Aorta (tissue), 5 donors: ENCODE measurements at places on chromosomes 6 and 20. TPM values are rescaled to one million over a fixed set of nuclear protein-coding genes. Genes with fewer than 3 reads are reported as not detected.

DNA sequence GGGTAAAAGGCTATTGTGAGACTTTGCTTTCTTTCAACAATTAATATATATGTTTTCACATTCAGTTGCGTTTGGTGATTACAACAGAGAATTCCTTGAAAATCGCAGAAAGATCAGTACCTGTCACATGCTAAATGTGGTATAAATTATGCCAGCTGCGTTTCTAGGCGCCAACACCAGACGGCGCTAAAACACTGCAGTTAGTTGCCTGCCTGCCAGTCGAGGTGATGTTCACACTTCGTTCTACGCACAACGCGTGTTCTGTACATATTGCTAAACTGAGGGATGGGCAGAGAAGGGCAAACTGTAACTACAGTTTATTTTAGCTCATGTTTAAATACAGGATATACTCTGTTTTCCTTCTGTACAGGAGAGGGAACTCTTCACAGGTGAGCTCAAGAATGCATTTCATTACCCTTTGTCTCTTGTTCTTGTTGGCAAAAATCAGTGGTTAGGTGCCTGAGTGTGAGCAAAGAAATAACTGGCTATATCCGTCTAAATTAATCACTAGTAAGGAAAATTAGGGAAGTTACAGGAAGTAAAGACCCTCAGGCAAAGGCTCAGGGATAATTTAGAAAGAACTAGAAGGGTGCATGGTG, 100.1 kb upstream of the RGS17 start:
- peak; percentile 58 for DNase-seq
- H3K4me3 ChIP-seq, result no peak overlapping the region

DNA sequence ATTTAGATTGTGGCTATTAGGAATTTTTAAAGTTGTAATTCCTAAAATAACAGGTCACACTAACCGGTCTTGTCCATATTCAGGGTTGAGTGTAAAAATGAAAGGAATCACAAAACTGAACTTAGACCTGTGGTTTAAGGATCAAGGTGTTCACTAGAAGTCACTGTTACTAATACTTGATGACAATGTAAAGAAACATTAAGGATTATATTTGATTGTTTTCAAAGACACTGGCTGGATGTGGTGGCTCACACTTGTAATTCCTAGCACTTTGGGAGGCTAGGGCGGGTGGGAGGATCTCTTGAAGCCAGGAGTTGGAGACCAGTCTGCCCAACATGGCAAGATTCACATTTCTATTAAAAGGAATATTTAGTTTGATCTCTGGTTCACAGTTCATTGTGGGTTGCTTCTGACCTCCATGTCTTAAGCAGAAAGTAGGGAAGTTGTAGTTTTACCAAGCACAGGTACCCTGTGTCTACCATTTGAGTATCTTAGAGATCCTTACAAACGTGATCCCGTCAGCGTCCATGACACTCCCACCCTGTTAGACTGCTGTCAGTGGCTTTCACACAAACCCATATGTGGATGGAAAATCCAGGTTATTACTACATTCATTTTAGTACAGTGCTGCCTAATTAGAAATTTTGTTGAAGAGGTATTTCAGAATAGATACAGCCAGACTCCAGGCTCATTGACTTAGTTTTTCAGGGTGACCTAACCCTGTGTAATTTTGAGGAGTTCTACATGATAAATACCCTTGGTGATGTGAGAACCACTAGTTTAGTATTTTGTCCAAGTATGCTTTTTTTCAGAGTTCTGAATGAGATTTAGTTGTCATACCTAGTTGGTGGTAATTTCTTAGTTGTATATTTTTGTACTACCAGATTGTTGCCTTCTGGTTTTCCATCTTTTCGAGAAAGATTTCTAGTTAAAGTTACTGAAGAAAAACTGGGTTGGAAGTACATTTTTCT, 10.2 kb downstream of the SRSF3 start:
- peaks cover 7% of the 10 kb centered on the region for H3K36me3 ChIP-seq
- peaks cover 12% of the 10 kb centered on the region for H3K4me1 ChIP-seq
- H3K4me3 ChIP-seq, result no peak overlapping the region
- no peak for DNase-seq
- no peaks in the 10 kb centered on the region for H3K27me3 ChIP-seq

- H3K4me1 ChIP-seq, result no peaks in the 10 kb centered on the region
- H3K36me3 ChIP-seq, result no peaks in the 10 kb centered on the region
- H3K4me3 ChIP-seq, result no peak overlapping the region
Measured at GRCh38 chr6:111823831-111824607, 49.2 kb downstream of the FYN start.

- DNase-seq, result no peak
- no peak overlapping the region for H3K27ac ChIP-seq
- no peaks in the 10 kb centered on the region for H3K27me3 ChIP-seq
Measured at GRCh38 chr20:56111961-56112730, 106.8 kb upstream of the CBLN4 start.

DNA sequence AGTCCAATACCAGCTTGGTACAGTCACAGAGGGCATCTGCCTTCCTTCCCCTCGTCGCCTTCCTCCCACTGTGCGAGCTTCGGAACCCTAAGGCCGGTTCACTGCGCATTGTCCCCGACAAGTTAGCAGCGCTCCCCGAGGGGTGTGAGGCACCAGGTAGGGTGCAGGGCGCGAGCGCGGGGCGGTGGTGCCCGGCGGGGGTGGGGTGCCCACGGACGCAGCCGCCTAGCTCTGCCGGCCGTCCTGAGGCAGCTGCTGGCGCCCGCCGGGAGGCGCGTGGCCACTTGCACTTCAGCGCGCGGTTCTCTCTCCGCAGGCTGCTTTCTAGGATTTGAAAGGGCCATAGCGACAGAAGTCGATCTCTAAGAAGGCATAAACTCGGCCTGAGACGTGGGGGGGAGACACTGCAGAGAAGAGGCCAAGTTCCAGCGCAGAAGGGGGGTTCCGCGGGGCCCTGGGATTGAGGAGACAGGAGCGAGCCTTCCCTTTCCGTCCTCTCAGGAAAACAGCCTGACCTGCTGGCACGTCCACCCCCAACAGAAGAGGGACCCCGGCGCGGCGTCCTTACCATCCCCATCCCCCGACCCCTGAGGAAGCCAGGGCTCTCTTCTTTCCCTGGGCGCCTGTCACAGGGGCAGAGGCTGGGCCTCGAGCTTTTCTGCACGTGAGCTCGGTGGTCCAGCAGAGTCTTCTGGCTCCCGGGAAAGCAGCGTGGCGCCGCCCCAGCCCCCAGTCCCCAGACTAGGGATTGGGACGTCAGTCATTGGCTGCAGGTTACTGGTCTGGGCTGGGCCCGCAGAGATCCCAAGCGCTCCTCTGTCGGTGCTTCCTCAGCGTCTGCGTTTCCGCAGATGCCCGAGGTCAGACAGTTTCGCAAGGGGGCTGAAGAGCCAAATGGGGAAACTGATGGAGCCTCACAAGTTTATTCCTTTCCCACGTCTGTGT, 15.6 kb upstream of the PRDM13 start:
- H3K27ac ChIP-seq, result no peak overlapping the region
- H3K4me3 ChIP-seq, result no peak overlapping the region
- no peaks in the 10 kb centered on the region for H3K36me3 ChIP-seq

DNA sequence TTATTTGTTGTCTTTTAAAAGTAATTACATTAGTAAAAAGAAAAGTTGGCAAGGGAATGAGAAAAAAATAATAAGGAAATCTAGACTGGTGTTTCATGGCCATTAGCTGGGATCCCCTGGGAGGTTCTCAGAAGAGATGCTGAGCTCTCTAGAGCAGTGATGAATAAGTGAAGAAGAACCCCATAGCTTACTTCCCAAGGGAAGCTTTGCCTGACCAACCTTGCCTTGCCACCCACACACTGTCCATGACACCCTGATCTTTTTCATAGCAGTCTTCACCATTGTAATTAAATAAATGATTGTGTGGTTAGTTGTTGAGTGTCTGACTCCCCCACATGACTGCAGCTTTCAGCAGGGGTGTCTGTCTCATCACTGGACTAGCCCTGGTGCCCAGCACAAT, 5.9 kb downstream of the C6orf163 start:
- H3K4me3 ChIP-seq, result no peak overlapping the region
- no peak overlapping the region for H3K27ac ChIP-seq
- H3K36me3 ChIP-seq, result no peaks in the 10 kb centered on the region
- H3K4me1 ChIP-seq, result no peaks in the 10 kb centered on the region
- H3K27me3 ChIP-seq, result no peaks in the 10 kb centered on the region

- H3K27ac ChIP-seq, result no peak overlapping the region
- DNase-seq, result no peak
- no peak overlapping the region for H3K4me3 ChIP-seq
- no peaks in the 10 kb centered on the region for H3K27me3 ChIP-seq
- no peaks in the 10 kb centered on the region for H3K36me3 ChIP-seq
Measured at GRCh38 chr6:74871757-74872156, 334.1 kb downstream of the COL12A1 start.

DNA sequence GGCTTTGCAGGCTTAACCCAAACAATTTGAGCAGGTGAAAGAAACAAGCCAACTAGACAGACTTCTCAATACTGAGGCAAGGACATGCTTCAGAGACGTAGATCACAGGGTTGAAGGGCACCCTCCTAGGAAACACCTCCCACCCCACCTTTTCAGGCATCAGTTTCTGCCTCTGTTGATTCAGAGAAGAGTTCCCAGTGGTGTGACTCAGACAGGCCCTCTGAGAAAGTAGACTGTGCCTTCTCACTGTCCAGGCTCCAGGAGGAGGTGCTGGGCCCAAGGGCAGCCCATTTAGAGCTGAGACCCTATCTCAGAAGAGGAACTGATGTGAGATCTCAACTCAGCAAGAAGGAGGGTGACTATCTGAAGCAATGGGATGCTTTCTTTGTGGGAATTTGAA, 108.1 kb downstream of the FAM50B start:
- H3K27ac ChIP-seq, result no peak overlapping the region
- H3K4me3 ChIP-seq, result no peak overlapping the region
- no peaks in the 10 kb centered on the region for H3K36me3 ChIP-seq
- H3K4me1 ChIP-seq, result no peaks in the 10 kb centered on the region

Gene CALHM5
- total RNA-seq, result 15.4 TPM

- H3K4me1 ChIP-seq, result no peaks in the 10 kb centered on the region
- DNase-seq, result no peak
Measured at GRCh38 chr20:56343861-56344381, 14.9 kb upstream of the FAM210B start.

DNA sequence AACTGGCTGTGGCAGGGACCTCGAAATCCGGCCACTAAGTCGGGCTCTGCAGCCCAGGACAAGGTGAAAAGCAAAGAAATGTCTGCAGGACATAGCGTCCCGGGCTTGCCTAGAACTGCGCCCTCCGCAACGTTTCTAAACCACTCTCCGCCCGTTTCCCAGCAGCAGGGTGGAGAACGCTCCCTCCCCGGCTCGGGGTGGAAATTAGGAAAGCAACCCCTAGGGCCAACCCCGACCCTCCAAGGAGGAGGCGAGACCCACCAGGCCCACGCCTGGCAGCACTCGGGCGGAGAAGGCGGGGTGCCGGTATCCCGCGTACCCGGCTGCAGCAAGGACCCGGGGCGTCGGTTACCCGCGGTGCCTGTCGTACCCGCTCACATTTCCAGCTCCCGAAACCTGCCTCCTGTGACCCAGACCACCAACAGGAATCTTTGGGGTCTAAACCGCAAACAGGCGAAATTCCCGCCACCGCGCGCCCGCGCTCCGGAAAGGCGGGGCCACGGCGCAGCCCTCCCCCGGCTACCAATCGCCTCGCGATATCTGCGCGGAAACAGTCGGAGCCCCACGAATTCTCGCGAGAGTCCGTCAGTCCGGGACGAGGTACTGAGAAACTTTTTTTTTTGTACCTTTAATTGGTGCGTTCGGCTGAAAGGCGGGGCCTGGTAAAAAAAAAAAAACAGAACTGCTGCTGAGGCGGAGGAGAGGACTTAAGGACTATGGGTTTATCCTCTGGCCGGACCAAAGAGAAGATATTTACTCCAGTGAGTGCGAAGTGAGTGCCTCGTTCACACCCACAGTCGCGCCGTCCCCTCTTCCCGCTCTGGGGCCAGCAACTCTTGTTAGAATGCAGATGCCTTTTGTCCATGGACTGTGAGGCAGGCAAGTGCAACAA, at the start of gene MMS22L:
Gene MMS22L, minus strand, starts transcription at position 491 of the 892 bp plus-strand sequence. CDS start 739 bp downstream, outside the sequence.
- H3K27ac ChIP-seq, result peak within 1 kb of the TSS; percentile 10
- H3K36me3 ChIP-seq, result no peaks in the 10 kb centered on the region
- peak within 1 kb of the TSS; percentile 86 for H3K4me3 ChIP-seq

DNA sequence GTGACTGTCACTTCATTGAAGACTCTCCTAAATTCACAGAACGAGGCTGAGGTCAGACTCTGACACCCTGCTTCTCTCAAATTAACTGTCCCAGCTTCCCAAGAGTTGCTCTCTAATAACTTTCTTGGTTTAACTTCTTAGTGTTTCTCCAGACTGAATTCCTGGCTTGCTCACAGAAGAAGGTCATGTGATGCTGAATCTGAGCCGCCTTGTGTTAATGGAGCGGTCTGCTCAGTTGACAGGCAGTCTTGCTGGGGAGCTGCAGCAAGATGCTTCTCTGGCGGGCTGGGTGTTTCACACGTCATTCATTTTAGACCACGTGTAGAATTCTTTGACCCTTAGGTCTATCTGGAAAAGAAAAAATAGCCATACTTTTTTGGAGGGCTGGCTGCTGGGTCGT, 107.3 kb downstream of the FOXO3 start:
- no peak overlapping the region for H3K4me3 ChIP-seq
- H3K4me1 ChIP-seq, result peaks cover 13% of the 10 kb centered on the region
- no peak overlapping the region for H3K27ac ChIP-seq
- DNase-seq, result no peak
- H3K36me3 ChIP-seq, result peaks cover 2% of the 10 kb centered on the region
- H3K27me3 ChIP-seq, result no peaks in the 10 kb centered on the region

- H3K36me3 ChIP-seq, result no peaks in the 10 kb centered on the region
- no peaks in the 10 kb centered on the region for H3K27me3 ChIP-seq
- no peaks in the 10 kb centered on the region for H3K4me1 ChIP-seq
- DNase-seq, result no peak
- no peak overlapping the region for H3K4me3 ChIP-seq
Measured at GRCh38 chr20:46282669-46283068, 25.6 kb downstream of the CDH22 start.

Gene ZSWIM1
- total RNA-seq, result 8.2 TPM

Gene DCBLD1
- 16.8 TPM for total RNA-seq

DNA sequence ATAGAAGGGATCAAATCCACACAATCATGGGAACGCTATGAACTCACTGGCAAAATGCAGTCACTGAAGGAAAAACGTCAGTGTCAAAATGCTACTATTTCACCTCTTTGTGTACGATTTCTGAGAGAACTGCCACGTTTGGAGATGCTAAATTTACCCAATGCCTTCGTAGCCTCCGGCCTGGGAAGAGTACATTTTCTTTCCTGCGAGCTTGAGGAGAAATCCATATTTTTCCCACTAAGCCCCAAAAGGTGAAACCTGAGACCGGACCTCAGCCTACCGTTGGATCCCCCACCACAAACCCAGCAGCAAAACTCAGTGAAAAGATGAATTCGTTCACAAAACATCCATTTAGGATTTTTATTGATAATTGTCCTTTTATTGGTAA, 131.7 kb downstream of the GPX5 start:
- no peak overlapping the region for H3K27ac ChIP-seq
- H3K4me1 ChIP-seq, result no peaks in the 10 kb centered on the region
- peak overlapping the region; percentile 48 for H3K4me3 ChIP-seq
- DNase-seq, result no peak
- H3K36me3 ChIP-seq, result no peaks in the 10 kb centered on the region

Gene EPHA7
- 2.4 TPM for total RNA-seq

Gene CALHM4
- total RNA-seq, result not detected
